Jurkat, Clone E6-1 (cell line): ENCODE measurements at places on chromosomes 1 and 21.
A peak's percentile ranks its signal among the peaks of the same experiment; 100 is the strongest.

- no peak for DNase-seq
Observed at GRCh38 chr1:67451356-67451755, 21.2 kb upstream of the SERBP1 start.

GRCh38 chr1:245579881-245580280, 425.1 kb downstream of the KIF26B start:
- DNase-seq = no peak

DNA sequence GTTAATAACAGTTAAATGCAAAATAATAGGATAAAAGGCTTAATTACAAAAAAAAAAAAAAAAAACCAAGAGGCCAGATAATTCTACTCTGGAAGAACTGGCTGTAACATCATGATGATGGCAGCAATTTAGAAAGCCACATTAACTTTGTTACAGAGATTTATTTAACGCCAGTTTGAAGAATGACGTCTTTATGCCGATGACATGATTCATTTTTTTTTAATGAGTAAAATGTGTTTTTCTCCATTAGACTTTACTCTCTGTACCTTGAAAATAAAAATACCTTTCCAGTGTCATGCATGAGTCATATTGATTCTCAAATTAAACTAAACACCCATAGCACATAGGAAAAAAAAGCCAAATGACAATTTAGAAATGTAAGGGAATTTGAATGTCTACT, 226.1 kb downstream of the RGS7 start:
- DNase-seq = no peak

GRCh38 chr1:209397910-209398309, 185.6 kb upstream of the CAMK1G start:
- DNase-seq = no peak

DNA sequence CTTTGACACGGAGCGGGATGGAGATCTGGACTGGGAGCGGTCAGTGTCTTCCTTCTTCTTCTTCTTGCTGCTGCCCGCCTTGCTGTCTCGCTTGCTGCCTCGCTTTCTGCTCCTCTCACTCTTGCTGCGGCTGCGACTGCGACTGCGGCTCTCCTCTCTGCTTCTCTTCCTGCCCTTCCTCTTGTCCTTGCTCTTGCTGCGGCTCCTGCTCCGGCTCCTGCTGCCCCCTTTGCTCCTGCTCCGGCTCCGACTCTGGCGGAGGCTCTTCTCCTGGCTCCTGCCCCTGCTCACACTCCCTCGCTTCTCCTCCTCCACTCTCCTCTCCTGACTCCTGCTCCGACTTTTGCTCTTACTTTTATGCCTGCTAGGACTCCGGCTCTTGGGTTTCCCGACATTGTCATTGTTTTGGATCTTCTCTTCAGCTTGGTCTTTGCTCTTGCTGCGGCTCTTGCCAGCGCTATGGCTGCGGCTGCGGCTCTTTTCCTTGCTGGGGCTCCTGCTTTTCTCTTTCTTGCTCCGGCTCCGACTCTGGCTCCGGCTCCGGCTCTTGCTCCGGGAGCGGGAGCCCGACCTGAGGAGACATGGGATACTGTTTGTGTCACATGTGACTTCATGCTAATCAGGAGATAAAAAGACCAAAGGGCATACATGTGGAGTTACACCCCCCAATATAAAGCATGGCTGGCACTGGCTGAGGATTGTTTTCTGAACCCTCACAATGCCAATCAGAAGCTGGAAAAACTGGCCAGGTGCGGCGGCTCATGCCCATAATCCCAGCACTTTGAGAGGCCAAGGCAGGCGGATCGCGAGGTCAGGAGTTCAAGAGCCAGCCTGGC, 25.2 kb upstream of the TMEM200B start:
- DNase-seq = no peak

- DNase-seq = no peak
Observed at GRCh38 chr1:92446546-92446945, 40.2 kb downstream of the GFI1 start.

DNA sequence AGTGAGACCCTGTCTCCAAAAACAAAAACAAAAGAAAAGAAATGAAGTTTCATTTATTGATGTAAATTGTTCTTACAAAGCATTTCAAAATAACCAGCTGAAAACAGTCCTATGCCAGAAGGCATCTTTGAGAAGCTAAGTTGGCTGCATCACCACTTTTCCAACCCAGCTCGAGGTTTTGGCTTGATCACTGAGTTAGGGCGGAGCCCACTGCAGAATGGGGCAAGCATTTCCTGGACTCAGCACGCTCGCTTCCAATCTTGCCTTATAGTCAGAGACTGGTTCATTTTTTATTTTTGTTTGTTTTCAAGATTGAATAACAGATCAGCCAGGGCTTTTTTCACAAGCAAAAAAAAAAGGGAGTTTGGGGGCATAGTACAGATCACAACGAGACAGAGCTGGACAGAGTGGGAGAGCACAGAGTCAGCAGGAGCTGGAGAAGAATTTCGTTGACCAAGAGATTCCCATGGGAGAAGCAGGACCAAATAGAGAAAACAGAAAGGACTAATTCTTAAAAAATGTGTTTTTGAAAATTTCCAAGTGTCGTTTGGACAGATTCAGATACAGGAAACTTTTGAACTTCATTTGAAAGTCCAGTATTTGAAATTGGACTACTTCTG, 23.5 kb upstream of the COL6A1 start:
- no peak for DNase-seq

- DNase-seq = no peak
Observed at GRCh38 chr1:116983112-116983511, 18.4 kb upstream of the CD101 start.

DNA sequence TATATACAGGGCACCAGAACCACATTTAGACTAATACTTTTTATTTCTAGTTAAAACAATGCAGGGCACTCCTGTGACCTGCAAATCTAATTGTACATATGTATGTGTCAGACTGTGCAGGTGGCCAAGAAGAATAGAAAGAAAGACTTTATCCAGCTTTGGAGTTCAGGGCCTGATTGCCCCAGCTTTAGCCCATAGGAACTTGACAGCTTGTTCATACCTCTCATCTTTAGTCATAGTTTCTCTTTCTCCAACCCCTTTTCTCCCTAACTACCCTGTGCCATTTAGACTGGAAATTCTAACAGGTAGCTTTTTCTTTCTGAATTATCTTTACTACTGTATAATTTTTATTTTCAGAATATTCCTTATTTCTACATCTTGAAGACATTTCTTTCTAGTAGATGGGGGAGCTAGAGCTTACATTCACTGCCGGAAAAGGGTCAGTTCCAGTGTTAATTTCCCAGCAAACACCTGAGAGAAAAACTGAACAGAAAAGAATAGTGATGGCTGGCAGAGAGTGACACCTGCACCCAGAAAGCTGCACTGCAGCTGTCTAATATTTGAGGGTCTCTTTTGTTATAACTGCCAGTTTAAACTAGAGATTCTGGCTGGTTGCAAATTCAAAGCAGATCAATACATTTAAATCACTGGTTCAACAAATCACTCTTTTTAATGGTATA, 8.4 kb downstream of the YBX1 start:
- DNase-seq = no peak

DNA sequence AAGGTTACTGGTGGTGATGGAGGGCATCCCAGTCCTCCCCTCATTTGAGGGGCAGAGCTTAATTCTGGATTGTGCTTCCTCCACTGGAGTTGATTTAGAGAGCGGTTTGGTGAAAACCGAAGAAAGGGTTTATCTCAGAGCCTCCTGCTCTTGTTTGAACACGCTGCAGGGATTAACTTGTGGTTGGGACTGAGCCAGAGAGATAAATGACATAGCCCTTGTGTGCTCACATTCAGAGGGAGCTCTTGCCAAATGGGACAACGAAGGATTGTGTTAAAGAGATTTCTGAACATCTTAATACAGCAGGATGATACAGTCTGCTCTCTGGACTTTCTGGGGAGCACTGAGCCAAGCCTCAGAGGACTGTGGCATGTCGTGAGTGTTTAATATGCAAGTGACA, 308.2 kb downstream of the DISC1 start:
- no peak for DNase-seq

GRCh38 chr1:27773826-27774445, 917 bp downstream of the STX12 start:
- DNase-seq = no peak

GRCh38 chr1:172903581-172904220, 147.0 kb downstream of the TNFSF18 start:
- no peak for DNase-seq

DNA sequence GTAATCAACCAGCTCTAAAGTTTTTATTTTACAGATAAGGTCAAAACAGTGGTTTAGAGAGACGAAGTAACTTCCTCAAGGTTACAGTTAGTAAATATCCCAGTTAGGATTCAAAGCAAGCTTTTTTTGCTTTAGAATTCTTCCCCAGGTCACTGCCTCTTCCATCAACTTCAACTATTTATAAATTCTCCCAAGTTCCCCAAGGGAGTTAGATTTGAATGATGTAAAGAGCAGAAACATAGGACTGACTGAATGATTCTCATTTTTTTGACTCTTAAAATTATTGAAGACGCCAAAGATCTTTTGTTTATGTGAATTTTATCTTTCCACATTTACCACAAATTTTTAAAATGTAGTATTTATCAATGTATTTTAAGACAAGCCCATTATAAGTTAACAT, 4.1 kb downstream of the POGZ start:
- no peak for DNase-seq

- no peak for DNase-seq
Observed at GRCh38 chr1:232110281-232111090, 483.9 kb downstream of the DISC1 start.

DNA sequence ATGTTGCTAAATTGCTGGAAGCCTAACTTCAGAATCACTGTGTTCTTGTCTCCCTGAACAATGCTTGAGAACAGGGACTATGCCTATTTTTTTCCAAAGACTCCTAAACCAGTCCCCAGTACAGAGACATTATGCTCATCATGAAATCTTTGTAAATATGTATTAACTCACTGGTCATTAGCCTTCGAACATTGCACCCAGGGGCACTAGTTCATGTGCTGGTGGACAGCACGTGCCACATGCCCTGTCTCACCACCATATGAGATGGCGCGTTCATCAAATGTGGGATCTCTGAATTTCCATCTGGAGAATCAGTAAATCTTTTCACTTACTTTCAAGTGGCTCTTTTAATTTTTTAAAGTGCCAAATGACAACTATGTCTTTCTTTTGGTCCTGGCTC, 11.0 kb upstream of the ATP1A1 start:
- no peak for DNase-seq

DNA sequence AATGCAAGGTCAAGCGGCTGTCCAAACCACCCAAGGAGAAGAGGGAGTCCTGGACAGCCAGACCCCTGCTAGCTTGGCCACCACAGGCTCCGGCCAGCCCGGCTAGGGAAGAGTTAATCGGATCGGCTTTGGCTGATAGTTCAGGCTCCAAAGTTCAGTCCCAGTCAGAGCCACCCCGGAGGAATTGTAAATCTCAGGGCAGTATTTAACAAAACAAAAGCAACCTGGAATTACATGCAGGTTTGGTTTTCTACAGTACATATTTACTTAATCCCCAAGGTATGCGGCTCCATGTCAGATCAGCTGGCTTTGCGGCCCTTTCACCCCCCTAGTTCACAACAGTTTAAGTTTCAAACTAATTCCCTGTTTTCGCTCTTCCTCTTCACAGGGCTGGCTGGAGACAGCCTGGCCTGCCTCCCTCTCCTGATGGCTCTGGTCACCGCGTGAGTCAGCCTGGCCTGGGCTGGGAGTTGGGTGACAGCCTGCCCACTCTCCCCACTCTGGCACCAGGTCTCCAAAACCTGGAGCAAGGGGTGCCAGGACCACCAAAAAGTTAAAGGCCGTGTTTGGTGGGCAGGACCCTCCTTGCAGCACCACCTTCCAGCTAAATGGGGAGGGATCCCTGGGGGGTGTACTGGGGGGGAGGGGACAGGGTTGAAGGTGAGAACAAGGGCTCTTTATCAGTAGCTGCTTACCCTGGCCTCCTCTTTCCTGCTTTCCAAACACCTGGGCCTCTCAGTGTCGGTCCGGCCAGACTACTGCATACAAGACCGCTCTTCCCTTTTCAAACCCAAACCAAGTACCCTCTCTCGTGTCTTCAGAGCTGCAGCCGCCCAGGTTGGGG, 1.9 kb downstream of the DHRS3 start:
- no peak for DNase-seq

DNA sequence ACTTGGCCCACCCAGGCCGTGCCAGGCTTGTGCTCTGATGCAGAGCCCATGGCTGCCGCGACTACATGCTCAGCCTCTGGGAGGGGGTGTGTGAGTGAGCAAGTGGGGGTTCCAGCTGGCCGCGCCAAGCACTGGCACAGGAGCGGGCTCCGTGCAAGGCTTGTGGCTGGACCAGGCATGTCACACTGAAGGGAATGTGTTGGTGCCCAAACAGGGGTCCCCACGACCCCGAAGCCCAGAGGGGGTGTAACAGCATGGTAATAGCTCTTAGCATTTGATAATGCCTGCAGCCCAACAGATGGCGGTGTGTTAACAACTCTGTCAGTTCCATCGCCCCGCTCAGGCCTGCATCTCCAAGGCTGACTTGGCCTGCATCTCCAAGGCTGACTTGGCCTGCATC, 38.3 kb upstream of the CD46 start:
- peak; percentile 5 for DNase-seq

DNA sequence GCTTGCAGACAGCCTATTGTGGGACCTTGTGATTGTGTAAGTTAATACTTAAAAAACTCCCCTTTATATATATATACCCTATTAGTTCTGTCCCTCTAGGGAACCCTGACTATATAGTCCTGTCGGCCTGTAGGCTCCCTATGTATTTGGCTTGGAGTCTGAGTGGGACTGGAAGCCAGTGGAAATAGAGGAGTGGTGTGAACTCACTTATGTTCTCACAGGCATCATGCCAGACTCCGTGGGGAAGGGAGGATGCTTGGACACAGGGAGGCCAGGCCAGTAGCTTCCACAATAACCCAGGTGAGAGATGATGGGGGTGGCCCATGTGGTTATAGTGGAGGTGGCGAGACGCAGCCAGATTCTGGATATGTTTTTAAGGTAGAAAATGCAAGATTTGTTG, 136.7 kb upstream of the SYT6 start:
- no peak for DNase-seq

DNA sequence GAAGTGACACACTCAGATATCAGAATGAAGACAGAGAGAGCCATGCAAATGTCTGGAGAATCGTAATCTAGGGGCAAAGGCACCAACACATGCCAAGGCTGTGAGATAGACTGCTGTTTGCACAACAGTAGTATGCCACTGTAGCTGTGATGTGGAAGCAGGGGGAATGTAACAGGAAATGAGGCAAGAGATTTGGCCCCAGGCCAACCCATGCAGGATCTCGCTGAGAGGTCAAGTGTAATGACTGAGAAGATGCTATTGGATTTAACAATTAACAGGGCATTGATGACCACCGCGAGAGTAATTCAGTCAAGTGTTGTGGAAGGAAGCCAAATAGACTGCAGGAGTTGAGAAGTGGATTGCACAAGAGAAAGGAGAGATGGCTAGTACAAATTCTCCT, 107.3 kb upstream of the ST6GALNAC5 start:
- peak; percentile 9 for DNase-seq

GRCh38 chr1:14242123-14242522, 356.4 kb upstream of the KAZN start:
- peak; percentile 58 for DNase-seq

DNA sequence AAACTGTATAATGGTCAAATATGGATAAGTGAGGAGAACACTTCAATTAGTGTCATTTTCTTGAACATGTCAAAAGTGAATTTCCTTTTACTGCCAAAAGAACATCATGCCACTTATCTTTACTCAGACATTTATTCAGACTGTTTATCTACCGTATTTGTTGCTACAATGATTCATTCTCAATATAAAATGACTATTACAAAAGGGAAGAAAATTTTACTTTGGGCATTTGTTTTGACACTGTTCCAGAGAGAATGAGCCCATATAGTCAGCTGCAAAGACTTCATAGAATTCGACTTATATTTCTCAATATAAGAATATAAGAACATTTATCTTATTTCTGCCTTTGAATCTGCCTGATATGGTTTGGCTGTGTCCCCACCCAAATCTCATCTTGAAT, 1699.1 kb downstream of the BRINP3 start:
- no peak for DNase-seq

- DNase-seq = no peak
Observed at GRCh38 chr1:54543729-54544496, 4.1 kb upstream of the ACOT11 start.
